ENCODE measurements at places on chromosomes 3 and 15.

DNA sequence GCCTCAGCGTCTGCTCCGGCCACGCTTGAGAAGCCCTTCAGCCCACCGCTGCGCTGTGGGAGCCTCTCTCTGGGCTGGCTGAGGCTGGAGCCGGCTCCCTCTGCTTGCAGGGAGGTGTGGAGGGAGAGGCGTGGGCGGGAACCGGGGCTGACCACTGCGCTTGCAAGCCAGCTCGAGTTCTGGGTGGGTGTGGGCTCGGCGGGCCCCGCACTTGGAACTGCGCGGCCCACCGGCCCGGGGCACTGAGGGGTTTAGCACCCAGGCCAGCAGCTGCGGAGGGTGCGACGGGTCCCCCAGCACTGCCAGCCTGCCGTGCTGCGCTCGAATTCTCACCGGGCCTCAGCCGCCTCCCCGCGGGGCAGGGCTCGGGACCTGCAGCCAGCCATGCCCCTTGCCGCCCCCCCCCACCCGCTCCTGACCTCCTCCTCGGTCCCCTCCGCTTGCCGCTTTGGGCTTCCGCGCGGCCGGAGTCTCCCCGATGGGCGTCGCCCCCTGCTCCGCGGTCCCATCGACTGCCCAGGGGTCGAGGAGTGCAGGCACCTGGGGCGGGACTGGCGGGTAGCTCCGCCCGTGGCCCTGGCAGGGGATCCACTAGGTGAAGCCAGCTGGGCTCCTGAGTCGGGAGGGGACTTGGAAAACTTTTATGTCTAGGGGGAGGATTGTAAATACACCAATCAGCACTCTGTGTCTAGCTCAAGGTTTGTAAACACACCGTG, 106.7 kb downstream of the RAP2B start:
- no peak for DNase-seq

DNA sequence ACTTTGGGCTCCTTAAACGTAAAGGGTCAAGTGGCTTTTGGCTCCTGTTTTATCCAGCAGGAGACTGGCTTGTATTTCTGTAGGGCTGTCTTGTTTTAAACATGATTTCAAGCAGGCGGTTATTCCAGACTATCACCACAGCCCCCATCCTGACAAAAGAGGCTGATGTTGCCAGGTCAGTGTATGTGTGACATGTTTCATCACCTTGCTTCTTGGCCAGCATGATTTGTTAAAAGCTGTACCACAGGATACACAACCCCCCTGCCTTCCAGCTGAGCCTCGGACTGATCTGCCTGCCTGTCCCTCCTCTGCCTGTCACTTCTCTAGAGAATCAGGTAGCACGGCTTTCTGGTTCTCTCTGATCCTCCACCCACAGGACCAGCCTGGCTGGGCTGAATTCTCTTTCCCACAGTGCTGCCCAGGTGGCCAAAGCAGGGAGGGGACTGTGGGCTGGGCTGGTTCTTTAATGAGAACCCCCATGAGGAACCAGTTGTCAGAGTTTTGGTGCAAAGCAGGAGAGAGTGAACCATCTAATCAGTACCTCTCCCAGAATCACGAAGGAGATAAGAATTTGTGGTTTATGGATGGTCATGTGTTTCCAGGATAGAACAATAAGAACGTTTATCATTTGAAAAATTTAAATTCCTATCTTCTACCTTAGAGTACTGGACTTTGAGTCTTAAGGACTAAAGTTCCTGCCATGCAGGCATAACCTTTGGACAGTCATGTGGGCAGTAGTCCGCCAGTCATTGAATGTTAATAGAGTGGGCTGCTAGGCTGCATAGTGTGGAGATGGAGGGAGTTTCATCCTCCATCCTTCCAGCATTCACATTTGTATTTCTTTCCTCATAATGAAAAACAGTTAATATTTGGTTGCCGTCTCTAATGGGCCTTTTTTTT, 8.8 kb downstream of the ABHD6 start:
- no peak for DNase-seq

GRCh38 chr15:60264566-60264965, 133.2 kb downstream of the ANXA2 start:
- no peak for DNase-seq

DNA sequence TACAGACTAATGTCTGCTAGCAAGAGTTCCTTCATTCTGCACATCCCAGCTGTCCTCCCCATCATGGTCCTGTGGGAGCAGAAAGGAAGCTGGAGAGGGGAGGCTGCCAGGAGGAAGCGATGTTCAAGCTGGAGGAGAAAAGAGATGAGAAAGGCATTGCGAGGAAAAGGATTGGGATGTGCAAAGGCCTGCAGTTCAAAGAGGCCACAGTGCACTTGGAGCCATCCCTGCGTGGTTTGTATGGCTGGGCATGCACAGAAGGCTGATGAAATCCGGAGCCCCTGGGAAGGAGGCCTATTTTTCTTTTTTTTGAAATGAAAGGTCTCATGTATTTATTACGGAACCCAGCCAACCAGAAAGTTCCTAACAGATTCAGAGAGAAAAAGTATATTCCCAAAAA, 22.8 kb downstream of the AMOTL2 start:
- no peak for DNase-seq

GRCh38 chr3:181722156-181722555, 10.4 kb downstream of the SOX2 start:
- DNase-seq: no peak

GRCh38 chr3:152375546-152375945, 106.8 kb downstream of the MBNL1 start:
- no peak for DNase-seq

DNA sequence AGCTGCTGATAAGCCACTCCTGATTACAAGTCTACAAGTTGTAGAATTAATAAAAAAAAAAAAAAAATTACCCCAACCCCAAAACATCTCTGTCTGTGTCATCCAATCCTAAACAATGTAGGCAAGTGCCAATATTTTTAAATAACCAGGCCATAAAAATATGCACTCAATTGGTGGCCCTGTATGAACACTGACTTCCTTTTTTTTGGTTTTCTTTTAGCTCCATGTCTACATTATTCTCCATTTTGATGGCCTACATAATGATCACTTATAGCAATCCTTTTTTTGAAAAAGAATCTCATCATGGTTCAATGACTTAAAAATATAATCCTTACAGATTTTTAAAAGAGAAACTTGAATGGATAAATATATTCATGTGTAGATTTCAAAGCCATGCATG, 72.1 kb downstream of the FOXP1 start:
- DNase-seq: no peak

DNA sequence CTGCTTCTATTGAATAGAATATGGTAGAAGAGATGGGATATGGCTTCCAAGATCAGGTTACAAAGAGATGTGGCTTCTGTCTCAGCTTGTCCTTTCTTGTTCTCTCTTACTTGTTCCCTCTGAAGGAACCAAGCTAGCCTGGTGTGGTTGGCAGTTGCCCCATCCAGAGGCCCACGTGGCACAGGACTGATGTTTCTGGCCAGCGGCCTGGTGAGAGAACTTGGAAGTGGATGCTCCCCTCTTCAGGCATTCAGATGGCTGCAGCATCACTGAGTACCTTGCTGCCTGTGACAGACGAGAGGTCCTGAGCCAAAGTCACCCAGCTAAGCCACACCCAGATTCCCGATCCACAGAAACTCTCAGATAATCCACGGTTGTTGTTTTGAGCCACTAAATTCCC, 183.6 kb downstream of the NSMCE3 start:
- DNase-seq: no peak

DNA sequence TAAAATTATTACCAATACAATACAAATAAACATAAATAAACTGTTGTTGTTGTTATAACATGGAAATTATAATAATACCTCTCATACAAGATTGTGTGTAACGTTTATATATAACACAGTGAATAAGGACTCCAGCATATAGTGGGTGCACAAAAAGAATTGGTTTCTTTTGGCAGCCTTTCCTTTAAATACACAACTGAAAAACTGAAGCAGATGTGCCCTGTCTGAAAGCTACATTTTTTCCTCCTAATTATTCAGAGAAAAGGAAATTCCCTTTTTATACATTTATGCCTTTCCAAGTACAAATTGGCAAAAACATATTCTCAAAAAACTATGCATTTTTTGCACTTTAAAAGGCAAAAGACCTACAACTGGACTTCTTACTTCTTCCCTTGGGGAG, 928.9 kb upstream of the NR2F2 start:
- DNase-seq: no peak

DNA sequence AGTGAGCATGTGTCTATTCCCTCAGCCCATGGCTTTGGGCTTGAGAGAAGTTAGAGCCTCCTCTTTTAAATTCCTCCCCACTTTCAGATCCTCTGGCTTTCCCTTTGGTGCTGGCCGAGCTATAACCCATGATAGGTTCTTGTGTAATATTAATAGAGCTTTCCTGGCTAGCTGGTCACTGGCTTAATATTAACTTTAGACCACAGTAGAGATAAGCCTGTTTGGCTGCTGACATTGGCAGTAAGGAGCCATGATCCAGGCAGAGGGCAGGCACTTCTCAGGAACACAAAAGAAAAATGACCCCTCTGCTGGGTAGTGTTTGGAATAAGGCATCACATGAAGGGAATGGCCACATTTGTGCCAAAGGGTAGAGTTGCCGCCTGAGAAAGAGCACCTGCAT, 65.4 kb upstream of the UMPS start:
- no peak for DNase-seq

- DNase-seq: no peak
Observed at GRCh38 chr15:52717481-52717880, 38.3 kb upstream of the ATOSA start.

DNA sequence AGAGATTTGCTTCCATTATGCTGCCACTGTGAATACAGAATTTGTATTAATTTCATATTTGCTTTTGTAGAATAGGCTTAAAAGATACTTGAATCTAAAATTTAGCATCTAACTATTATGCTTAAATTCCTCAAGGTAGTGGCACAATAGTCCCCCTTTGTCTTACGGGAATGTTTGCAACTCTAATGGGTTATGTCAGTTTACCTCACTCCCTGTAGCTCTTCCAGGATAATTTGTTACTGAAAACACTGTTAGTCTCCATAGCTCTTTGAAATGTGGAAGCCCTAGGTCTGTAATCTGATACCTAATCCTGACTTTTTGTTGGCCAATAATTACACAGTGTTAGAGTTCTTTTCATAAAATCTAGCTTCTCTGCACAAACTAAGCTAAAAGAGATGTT, 433.4 kb downstream of the PYDC2 start:
- DNase-seq: no peak

DNA sequence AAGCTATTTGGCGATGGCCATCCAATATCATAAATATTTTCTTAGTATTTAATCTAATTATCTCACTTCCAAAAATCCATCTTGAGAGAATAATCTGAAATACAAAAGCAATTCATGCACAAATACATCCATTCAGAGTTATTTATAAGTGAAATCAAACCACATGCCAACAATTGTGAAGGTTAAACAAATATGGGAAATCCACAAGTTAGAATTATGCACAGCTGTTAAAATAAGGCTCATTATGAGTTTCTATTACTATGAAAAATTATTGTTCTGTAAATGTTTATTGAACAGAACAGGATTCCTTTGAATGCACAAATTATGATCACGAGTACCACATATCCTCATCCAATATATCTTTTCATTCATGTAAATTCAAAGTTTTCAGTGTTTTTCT, 267.7 kb downstream of the PLOD2 start:
- DNase-seq: no peak

- DNase-seq: no peak
Observed at GRCh38 chr3:190229632-190230424, 92.4 kb downstream of the CLDN1 start.

GRCh38 chr3:184470551-184470950, 90.7 kb downstream of the CHRD start:
- no peak for DNase-seq

GRCh38 chr3:121918779-121919483, 24.7 kb downstream of the SLC15A2 start:
- no peak for DNase-seq

GRCh38 chr3:94076055-94076454, 13.2 kb downstream of the NSUN3 start:
- no peak for DNase-seq

DNA sequence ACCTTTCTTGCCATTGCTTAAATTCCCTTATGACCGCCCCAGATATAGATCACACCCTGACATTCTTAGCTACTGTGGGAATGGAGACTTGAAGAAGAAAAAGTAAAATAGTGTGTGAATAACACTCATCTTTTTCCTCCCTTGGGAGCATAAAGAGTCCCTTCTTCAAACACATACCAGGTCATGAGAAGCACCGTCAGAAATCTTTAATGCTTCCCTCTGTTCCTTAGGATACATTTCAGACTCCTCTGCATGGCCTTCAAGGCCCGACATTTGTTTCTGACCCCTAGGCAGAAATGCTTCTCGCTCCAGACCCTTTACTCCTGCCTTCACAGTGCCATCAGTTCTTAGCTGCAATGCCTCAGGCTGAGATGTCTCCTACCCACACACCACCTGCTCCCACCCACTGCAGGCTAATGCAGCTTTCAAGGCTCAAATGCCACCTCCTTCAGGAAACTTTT, 143.8 kb upstream of the IL12A start:
- no peak for DNase-seq

DNA sequence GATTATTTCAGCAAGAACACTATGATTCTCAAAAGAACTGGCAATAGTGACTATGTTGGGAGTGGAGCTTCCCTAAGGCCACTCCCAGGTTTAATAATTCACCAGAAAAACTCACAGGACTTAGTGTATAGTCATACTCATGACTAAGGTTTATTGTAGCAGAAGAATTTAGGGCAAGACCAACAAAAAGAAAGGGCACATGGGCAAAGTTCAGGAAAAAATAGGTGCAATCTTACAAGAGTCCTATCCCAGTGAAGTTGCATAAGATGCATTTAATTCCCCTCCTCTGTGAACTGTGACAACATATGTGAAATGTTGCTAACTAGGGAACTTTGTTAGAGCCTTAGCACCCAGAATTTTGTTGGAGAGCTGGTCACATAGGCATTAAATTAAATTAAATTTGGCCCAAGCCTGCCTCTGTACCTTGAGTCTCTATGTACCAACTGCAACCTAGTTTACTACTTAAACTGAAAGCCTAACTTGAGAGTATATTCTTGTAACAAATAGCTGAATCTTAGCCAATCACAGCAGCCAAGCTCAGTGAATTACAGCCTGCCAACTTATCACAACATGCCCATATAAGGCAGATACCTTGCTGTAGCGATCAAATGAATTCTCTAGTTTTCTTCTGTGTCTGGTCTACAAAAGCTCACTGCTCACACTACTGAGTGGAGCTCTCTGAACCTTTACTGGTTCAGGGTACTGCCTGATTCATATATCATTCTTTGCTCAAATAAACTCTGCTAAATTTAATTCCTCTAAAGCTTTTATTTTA, 386.2 kb upstream of the ARHGEF26 start:
- no peak for DNase-seq

DNA sequence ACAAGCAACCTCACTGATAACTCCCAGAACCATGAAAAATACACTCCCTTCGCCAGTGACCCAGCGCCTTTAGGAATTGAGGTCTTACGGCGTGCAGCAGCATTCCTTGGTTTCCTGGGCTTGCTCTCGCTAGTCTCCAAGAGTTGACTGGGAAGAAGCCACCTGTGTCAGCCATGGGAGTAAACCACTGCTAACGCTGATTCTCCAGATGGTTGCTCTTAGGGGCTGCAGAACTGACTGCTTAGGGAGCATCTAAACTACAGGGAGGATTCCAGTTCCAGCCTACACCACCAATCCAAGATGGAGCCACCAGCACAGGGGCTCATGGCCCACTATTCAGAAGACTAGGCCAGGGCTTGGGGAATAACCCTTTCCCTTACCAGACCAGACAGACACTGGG, 2.4 kb downstream of the RBPMS2 start:
- DNase-seq: no peak

GRCh38 chr15:33580526-33580925, 269.8 kb downstream of the RYR3 start:
- DNase-seq: no peak

GRCh38 chr3:14874784-14875183, 56.0 kb downstream of the FGD5 start:
- DNase-seq: no peak

All from stimulated activated naive CD8-positive, alpha-beta T cell treated with anti-CD3 and anti-CD28 coated beads, Interleukin-15, amount 100 ng/mL, for 72 hours (primary cell).